ENCODE measurements at places on chromosomes 13 and 19.
A peak's percentile ranks its signal among the peaks of the same experiment; 100 is the strongest.

DNA sequence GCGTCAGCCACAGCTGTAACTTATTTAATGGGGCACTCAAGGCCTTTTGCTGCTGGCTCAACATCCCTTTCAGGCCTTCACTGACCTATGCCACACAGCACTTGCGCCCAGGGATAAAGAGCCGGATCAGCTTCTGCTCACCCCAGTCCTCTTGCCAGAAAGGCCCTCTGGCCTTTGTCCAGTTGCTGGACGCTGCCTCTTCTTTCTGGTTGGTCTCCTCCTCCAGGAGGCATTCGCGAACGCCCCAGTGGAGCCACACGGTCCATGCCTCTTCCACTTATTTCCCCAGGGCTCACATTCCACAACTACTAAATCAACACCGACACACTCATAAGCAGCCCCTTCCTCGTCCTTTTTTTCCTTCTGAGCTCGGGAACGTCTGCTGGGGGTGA, 3.7 kb upstream of the ZNF329 start:
- peak; percentile 12 for DNase-seq

DNA sequence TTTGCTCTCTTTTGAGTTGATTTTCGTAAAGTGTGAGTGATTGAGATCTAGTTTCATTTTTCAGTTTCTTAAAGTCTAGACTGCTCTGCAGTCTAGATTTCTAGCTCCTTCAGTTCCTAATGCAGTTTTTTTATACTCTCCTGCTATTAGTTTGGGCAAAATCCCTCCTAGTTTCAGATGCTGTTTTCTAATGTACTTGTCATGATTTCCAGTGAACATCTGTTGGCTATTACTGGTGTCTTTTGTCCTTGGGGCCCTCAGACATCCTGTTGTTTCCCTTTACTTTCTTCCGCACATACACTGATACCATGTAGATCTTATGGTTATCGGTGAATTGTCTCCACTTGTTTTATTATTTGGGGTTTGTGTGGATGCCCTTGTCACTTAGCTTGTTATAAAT, 292.1 kb downstream of the TDRD3 start:
- no peak for DNase-seq

- DNase-seq, result no peak
Measured at GRCh38 chr13:102771298-102772041, 2.1 kb downstream of the TEX30 start.

- DNase-seq, result no peak
Measured at GRCh38 chr13:98175823-98176222, 1.2 kb downstream of the RNF113B start.

DNA sequence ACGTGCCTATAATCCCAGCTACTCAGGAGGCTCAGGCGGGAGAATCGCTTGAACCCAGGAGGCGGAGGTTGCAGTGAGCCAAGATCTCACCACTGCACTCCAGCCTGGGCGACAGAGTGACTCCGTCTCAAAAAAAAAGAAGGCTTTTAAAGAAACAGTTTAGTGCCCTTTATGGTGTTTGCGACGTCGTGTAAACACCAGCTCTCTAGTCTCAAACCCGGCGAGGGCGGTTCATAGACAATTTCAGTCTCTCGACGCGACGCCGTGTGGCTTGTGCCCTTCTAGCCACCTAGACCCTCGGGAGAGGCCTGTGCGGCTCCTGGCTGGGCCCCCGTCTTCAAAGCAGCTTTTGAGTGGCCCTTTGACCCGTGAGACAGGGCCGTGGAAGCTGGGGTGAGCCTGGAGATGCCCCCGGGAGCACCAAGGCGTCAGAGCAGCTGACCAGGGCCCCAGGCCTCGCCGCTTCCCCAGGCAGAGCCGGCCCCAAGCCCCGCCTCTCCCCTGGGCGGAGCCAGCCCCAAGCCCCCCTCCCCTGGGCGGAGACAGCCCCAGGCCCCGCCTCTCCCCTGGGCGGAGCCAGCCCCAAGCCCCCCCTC, 5.0 kb upstream of the MADCAM1 start:
- no peak for DNase-seq

- DNase-seq, result no peak
Measured at GRCh38 chr13:112733661-112734379, 44.0 kb downstream of the ATP11A start.

- no peak for DNase-seq
Measured at GRCh38 chr19:1799695-1800342, 12.3 kb downstream of the ATP8B3 start.

DNA sequence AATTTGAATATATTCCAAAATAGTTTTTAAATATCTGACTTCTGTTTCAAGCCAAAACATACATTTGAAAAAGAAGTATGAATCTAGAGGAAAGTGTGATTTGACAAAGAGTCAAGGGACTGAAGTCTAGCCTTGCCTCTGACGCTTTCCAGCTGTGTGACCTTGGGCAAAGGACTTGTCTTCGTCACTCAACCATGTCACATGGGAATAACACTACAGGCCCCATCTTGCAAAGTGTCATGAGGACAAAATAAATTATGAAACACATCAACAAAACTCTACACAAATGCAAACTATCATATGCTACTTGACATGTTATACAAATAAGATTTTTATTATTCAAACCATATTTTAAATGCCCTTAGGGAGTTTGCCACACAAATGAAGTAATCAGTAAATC, 73.0 kb downstream of the CYSLTR2 start:
- DNase-seq, result no peak

GRCh38 chr19:44644402-44645016, 799 bp downstream of the PVR start:
- no peak for DNase-seq

DNA sequence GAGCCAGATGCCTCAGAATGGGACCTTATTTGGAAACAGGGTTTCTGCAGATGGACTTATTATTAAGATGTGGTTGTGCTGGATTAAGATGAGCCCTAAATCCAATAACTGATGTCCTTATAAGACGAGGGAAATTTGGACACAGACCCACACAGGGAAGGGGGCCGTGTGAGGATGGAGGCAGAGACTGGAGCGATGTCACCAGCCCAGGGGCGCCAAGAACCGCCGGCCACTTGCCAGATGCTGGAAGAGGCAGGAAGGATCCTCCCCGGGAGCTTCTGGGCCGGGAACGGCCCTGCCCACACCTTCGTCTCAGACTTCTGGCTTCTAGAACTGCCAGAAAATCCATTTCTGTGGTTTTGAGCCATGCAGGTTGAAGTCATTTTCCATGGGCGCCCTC, 26.6 kb downstream of the GNG7 start:
- no peak for DNase-seq

GRCh38 chr19:5337708-5338655, 2.6 kb downstream of the PTPRS start:
- DNase-seq, result no peak

DNA sequence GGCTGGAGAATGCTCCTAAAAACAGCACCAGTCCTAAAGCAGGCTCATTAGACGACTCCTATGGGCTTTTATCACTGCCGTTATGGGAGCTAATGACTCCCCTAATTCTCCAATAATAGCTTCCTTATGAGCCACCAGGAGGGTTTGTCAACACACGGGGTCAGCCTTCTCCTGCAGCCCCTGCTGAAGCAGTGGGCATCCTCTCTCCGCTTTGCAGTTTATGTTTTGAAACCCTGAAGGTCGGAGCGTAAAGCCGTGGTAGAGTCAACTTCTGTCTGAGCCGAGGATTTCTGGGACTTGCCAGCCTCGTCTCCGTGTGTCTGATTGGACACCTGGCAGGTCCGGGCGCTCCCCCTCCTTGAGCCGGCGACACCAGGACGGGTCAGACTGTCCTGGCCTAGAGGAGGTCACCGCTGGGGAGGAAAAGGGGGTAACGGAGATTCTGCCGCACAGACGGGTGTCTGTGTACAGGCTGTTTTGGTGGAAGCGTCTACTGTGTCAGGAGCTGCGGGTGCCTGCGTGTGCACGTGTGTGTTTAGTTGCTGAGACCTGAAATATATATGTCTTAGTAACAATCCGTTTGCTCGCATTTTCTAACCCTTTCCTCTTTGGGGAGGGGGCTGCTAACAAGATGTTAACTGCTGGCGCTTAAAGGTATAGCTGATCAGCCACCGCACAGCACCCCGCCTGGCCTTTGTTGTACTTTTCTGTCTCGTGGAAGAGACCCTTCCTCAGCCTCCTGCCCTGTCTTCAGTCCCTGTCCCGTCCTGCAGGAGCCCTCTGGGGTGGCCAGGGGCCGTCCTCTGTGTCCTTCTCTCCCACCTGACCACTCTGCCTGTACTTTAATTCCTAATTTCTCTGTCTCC, 1.9 kb downstream of the KDM4B start:
- DNase-seq, result peak; percentile 8

GRCh38 chr19:45419895-45420294, 3.8 kb downstream of the ERCC1 start:
- DNase-seq, result no peak

DNA sequence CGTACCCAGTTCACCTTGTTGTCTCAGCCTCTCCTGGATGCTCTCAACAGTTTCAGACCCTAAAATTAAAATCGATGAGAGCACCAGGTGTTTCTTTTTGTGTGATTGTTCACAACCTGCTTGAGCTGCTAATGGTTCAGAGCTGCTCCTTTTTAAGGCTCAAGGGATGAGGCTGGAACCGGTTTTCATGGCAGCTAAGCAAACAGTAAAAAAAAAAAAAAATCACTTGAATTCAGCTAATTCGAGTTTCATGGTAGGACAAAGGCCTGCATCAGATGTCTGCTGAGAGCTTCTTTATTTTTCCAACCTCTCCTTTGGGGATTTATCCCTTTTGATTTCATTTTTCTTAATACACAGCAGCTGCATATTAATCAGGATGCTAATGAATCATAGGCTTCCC, 6.5 kb downstream of the SYCE2 start:
- DNase-seq, result no peak

GRCh38 chr19:49556412-49557398, 23.7 kb downstream of the NOSIP start:
- DNase-seq, result peak; percentile 52

- DNase-seq, result no peak
Measured at GRCh38 chr13:24520733-24521132, 8.2 kb upstream of the PARP4 start.

GRCh38 chr19:45528149-45528743, 21.0 kb downstream of the VASP start:
- no peak for DNase-seq

- no peak for DNase-seq
Measured at GRCh38 chr19:33947265-33947964, 150.7 kb downstream of the KCTD15 start.

GRCh38 chr13:57452228-57452627, 179.3 kb upstream of the PCDH17 start:
- DNase-seq, result no peak

- no peak for DNase-seq
Measured at GRCh38 chr13:26983543-26984320, 187.9 kb downstream of the USP12 start.

DNA sequence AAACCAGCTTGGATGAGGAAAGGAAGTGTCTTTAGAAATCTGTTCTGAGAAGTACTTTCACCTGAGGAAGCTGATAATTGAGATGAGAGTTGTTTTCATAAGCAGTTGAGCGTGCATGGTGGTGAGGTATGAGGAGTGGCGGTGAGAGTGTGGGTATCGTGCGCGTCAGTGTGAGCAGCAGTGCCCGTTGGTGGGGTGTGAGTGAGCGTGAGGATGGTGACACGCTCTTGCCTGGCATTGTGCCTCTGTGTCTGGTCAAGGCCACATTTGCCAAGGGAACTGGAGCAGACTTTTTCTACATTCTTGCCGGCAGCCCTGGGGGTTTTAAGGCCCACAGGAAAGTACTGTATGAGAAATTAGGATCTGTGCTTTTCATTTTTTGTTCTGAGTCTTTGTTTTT, 36.5 kb upstream of the TEX29 start:
- DNase-seq, result no peak

DNA sequence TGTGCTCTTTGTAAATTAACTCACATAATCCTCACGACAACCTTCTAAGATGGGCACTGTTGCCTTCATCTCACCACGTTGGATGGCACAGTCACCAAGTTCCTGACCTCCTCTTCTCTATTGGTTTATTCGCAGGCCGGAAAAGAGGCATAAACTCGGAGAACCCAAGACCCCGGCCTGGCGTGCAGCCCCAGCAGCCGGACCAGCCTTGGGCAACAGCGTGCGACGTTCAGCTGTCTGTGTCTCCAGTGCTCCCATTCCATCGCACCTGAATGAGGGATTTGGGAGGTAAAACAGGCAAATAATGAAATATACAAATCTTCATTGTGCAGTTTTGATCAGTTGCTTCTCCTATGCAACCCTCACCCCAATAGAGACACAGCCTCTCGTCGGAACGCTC, 34.5 kb upstream of the GAS6 start:
- DNase-seq, result no peak

DNA sequence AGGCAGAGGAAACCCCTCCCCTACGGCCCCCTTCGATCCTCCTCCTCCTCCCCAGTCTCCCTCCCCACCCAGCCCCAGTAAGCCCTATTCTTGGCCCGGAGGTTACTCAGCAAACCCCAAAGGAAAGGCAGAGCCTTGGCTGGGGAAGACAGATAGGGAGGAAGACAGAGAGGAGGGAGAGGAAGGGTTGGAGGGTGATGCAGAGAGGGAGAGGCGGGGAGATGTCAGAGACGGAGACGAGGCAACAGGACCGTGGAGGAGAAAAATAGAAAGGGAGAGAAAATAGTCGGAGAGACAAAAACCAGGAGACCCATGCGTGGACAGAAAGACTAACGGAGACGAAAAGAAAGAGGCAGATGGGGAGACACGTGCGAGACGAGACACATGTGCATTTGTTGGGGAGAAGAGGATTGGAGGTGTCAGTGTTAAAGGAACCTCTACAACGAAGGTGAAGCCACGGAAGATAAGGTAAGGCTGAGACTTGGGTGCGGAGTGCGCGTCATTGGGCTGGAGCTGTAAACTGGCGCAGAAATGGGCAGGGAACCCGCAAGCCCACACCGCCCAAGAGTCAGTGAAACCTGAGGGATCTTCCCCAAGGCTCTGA, 2.9 kb downstream of the TGFB1 start:
- DNase-seq, result no peak

GRCh38 chr19:47663435-47663910, 49.7 kb upstream of the EHD2 start:
- DNase-seq, result no peak

DNA sequence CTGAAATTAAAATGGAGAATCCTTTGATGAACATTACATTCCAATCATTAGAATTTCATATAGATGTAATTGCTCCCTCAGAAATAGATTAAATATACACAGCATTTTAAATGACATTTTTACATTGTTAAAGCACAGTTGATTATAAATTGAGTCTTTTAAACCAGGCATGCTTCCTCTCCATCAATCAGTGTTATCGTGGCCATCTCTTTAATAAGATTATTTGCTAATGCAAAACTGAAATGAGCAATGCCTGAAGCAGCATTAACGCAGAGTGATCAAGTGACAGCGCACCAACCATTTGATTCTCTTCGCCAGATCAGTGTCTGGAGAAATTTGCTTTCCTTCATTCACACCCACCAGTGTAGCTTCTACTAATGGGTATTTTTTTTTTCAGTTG, 259.8 kb downstream of the OXGR1 start:
- no peak for DNase-seq

GRCh38 chr13:99740251-99740979, 231.2 kb downstream of the ZIC5 start:
- no peak for DNase-seq

GRCh38 chr19:31541396-31541795, 192.2 kb upstream of the TSHZ3 start:
- no peak for DNase-seq

All from activated naive CD8-positive, alpha-beta T cell treated with anti-CD3 and anti-CD28 coated beads, Interleukin-2, amount 50 U/mL, for 24 hours (primary cell).